Activated T-cell treated with anti-CD3 and anti-CD28 coated beads, Interleukin-2, amount 50 U/mL, for 48 hours (primary cell): ENCODE measurements at places on chromosomes 12 and 14.

GRCh38 chr12:27334042-27334720, 1.5 kb downstream of the BMAL2 start:
- no peak for DNase-seq

GRCh38 chr12:120247183-120247582, 18.3 kb downstream of the PXN start:
- no peak for DNase-seq

- DNase-seq, result peak; percentile 19
These were observed 108.5 kb upstream of the ESRRB start for GRCh38 chr14:76267322-76268046.

DNA sequence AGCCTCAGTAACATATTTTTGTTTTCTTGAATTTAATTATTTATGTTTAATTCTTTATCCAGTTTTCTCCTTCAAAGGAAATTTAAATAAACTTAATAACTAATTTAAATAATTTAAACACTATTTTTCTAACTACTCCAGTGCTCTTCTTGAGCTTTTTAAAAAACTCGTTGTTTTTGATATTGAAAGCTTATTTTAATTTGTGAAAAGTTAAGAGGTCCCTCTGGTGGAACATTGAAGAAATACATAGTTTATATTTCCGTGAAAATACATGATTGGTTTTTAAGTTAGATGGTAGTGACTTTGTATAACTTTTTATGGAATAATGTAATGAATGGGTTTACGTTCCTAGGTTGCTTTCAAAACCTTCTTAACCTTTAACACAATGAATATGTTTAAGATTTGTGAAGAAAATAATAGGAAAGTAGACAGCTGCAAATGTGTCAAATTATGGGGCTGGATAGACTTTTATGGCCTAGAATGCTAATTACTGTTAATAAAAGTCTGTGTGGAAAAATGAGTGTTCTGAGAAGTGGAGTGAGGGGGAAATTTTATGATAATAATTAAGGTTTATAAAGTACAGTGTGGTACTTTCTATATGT, 45.9 kb upstream of the MSRB3 start:
- DNase-seq, result no peak
